ENCODE measurements at places on chromosomes 5 and 9.

GRCh38 chr5:133635051-133635450 lies 22.7 kb upstream of the FSTL4 start:
- DNase-seq, result no peak

- no peak for DNase-seq
These were observed 9.4 kb upstream of the NFIB start for GRCh38 chr9:14323083-14323971.

DNA sequence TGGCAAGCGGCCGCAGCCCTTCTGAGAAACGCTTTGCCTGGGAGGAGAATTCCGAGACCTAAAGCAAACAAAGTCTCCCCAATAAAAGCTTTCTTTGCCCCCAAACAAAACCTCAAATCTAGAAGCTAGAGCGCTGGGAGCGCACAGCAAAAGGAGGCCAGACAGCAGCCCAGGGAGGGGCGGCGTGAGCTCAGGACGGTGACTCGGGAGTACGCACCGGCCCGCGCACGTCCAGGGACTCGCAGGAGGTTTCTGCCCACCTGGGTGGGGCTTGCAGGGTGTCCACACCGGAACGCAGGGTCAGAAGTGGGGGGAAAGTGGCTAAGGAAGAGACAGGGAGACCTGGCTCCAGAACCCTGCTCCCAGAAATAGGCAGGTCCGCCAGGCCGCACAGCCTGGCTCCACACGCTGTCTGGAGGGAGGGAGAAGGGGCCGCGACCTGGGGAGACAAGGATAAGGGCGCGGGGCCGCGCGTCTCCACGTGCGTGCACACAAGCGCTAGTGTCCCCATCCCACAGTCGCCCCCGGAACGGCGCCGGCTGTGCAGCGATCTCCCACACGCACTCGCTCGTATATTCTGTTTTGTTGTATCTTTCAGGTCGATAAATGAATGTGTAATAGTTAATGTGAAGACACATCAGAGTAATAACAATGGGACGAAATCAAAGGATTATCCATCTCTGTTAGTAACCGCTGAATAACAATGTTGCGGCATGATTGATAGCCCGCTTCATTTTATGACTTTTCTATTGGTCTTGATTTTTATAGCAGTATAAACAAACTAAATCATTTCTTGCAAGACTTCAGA lies 2.3 kb upstream of the OTP start:
- DNase-seq, result no peak

GRCh38 chr9:14315875-14316601 lies 2.1 kb upstream of the NFIB start:
- DNase-seq, result no peak

GRCh38 chr9:87427851-87428506 lies 69.7 kb upstream of the DAPK1 start:
- DNase-seq, result no peak

DNA sequence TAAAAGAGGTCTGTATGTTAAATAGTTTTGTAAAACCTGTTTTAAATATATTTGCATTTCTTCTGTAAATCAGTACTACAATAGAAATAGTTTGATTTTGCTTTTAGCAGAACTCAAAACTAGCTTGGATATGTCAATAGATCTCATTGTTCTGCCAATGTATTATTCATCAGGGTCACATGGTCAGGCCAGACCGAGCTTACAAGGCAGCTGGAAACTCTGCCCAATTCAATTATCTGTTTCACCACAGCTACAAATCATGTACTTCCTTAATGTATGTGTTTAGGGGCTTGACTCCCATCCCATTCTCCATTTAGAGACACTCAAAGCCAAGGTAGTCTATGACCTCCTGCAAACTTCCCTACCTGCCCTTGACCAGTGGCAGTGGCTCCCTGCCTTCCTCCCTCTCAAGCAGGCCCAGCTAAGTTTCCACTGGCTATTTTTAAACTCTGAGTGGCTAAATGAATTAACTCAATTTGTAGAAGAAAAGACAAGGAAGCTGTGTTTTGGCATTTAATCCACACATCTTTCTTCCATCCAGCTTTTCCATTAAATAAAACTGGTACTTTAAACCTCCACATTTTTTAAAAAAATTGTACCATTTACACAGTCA lies 46.4 kb upstream of the SELENOP start:
- no peak for DNase-seq

- no peak for DNase-seq
These were observed 213.0 kb downstream of the TAF11L14 start for GRCh38 chr5:17847286-17847685.

DNA sequence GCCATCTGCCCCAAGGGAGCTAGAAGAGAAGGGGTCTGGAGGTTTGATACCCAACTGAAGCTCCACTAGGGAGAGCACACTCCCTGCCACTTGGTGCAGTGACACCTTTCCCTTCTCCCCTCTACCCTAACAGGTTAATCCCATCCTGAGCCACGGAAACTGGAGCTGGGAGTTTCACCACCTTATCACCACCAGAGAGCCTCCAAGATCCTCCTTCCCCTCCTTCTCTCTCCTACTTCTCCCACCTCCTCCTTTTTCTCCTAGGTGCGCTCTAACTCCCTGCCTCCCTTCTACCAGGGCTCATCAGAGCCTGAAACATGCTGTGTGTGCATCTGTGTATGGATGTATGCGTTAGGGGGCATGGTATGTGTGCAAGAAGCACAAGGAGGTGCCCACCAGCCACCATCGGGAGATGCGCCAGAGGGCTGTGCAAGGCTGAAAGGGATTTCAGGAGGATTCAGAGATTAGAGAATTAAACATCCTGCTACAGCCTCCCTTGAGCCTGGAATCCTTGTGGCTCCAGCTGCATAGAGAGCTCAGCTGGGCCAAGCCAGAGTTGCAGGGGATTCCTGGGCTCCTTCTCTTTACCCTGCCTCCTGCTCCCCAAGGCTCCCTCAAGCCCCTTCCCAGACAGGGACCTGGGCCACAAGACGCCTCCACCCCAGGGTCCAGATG lies 89.8 kb downstream of the PCDH1 start:
- no peak for DNase-seq

DNA sequence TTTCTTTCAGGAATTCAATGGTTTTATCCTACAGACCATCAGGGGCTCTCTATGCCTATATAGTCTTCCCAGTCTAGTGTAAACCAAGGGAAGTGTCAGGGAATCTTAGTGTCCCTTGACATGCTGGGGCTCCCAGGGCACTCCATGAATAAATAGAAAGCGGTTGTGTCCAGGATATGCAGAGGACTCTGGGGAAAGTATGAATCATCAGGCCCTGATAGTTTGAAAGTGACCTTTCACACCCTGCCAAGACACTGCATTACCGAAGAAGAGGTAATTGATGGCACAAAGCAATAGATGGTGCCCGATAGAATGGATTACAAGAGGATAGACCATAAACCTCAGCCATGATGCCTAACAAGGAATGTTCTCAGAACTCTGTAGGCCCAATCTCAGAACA lies 163.3 kb upstream of the DAPK1 start:
- no peak for DNase-seq

DNA sequence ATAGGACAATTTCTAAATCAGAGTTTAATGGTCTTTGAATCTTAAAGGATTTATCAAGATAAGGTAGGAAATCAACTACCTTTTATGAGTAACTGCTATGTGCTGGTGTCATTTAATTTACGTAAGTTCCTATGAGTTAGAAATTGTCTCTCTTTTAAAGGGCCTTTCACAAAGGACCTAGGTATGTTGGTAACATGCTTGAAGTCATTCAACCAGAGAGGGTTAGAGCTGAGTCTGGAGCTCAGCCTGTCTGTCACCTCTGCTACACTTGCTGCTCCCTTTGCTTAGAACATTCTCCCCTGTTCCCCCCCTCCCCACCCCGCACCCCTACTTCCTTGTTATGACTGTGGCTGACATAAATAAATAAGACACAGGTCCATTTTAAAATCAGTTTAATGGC lies 190.3 kb upstream of the SEMA6A start:
- no peak for DNase-seq

- DNase-seq, result no peak
These were observed 788.5 kb downstream of the DTWD2 start for GRCh38 chr5:118199801-118200200.

DNA sequence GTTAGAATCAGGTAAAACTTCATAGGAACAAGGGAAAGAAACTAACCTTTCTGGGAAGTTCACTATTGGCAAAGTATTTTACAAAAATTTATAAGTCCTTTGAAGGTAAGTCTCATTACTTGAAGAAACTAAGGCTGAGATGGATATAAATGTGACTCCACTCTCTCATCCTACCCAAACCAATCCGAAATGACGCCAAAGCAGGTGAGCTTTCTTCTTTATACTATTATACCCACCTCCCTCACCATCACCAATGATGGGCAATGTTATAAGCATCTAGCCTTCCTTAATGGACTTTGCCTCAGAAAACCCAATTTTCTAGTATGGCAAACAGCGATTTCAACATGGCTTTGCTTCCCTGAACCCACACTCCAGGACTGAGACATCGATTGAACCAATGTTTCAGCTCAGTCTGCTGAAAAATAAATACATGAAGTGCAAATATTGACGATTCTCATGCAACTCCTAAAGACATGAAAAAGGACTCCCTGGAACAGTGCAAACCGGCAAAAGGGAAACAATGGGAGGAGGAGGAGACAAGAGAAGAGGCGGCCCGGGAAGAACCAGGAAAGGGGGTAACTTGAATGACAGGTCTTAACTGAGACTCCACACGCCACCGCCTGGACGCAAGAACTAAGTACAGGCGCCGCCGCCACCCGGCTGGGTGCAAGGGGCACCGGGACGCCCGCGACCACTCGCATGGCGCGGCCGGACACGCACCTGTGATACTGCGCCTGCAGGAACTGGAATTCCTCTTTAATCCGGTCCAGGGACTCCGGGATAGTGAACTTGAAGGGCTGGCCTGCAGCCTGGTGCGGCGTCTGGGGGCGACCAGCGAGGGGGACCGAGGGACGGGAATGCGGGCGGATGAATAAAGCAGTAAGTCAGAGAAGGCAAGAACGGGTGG lies 2.5 kb downstream of the TLE1 start:
- no peak for DNase-seq

GRCh38 chr9:90092508-90092907 lies 487.7 kb downstream of the GADD45G start:
- no peak for DNase-seq

- no peak for DNase-seq
These were observed 248.6 kb upstream of the DAPK1 start for GRCh38 chr9:87249029-87249428.

- no peak for DNase-seq
These were observed 119.4 kb upstream of the ACO1 start for GRCh38 chr9:32265037-32265436.

DNA sequence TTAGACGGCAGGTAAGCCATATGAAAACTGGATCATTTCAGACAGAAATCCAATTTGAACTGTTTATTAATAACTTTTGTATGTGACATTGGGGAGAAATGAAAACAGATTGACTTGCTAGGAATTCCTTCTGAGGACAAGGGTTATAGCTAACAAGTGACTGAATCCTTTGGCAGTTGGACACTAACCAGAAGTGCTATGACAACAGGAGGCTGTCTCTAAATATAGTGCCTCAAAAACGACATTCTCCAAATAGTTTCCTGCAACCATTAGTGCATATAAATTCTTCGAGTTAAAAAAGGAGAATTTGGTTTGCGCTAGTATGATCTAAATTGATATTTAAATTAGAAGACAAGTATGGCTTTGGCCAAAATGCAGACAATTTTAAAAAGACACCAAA lies 338.6 kb downstream of the PTPRD start:
- no peak for DNase-seq

- DNase-seq, result no peak
These were observed 687.3 kb upstream of the ST8SIA4 start for GRCh38 chr5:101590384-101590783.

GRCh38 chr9:30075451-30076199 lies 2308.8 kb upstream of the ACO1 start:
- DNase-seq, result no peak

GRCh38 chr9:115969096-115969495 lies 184.5 kb upstream of the PAPPA start:
- no peak for DNase-seq

DNA sequence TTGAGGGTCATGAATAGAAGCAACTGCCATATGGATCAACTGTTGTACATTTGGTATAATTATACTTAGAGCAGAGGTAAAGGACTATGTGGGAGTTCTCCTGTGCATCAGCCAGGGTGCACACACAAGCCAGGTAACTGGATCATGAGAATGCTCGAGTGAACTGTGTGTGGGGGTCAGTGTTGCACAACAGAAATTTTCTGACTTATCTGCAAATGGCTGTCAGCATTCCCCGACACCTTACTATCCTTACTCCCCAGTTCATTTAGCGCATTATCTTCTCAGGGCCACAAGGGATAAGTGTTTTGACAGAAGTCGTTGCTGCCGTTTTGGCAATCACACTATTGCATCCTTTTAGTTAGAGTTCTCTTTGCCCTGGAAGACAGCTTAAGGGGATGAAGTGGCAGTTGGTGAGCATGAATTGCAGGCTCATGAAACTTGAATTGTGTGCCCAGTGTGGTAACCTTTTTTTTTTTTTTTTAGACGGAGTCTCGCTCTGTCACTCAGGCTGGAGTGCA lies 1.7 kb downstream of the CANX start:
- DNase-seq, result no peak

- DNase-seq, result no peak
These were observed 92.0 kb downstream of the PLCXD3 start for GRCh38 chr5:41418220-41419031.

DNA sequence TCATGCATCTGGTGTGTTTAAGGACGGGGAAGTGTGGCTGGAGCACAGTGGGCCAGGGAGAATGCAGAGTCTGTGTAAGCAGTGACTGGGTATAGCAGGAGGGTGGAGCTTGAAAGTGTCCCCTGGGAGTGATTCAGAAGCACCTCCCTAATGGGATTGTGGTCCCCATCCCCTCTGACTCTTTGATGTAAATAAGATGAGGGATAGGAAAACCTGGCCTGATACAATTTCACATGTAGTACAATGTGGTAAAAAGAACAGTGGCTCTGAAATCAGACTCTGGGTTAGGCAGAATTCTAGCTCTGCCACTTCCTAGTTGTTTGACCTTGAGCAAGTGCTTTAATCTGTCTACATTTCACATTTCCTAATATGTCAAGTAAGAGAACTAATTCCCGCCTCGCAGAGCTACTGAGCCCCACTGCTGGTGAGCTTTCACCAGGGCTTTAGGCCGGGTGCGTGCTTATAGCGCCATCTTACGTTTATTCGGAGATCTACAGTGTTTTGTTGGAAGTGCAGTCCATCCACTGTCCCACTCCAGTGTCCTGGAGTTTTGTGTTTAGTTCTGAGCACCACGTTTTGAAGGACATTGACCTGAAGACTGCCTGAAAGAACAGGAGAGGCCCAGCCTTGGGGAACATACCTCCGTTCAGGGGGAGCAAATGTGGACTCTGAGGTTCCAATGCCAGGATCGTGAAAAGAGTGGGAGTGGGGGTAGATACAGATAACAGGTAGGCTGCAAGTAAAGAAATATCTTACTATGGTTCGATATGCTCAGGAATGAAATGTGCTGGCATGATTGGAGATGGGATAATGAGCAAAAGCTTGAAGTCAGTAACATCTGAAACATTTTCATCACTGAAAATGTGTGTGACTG lies 51.2 kb upstream of the TESK1 start:
- DNase-seq, result peak; percentile 28

DNA sequence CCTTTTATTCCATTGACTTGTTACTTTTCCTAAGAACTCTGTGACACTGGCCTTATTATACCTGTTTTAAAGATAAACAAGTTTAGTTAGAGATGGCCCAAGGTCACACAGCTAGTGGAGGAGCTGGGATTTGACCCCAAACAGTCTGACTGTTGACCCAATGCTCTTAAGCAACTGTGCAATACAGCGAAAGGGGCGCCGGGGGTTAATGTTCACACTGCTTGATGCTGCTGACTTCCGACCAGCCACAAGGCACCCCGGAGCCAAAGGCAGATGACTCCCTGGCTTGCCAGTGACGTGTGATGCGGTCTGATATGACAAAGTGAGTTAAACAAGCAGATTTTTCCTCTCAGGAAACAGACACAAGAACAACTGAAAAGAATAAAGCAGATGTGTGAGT lies 23.9 kb downstream of the PIK3R1 start:
- no peak for DNase-seq
